ENCODE measurements at places on chromosomes 6 and 20.

- no peak for DNase-seq
Measured at GRCh38 chr6:45850378-45851033, 165.2 kb downstream of the CLIC5 start.

DNA sequence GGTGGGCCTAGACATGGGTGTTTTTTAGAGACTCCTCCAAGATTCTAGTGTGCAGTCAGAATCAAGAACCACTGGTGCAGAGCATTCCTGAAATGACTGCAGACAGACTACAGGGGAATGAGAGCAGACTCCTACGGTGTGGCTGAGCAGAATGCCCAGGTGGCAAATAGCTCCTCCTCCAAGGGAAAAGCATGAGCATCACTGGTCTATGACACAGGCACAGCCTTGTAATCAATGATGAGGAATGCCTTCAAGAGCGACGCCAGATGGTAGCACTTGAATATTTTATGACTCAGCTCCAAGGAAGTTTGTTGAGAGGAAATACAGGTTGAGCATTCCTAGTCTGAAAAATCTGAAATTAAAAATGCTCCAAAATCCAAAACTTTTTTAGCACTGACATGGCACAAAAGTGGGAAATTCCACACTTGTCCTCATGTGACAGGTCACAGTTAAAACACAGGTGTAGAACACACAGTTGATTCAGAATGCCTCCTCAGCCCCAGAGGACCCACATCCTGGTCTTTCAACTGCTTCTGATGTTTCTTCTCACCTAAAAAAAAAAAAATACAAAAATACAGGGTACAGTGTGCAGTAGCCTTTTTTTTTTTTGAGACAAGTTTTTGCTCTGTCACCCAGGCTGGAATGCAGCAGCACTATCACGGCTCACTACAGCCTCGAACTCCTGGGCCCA lies 10.6 kb upstream of the FAM8A1 start:
- no peak for DNase-seq

- no peak for DNase-seq
Measured at GRCh38 chr6:127471379-127472255, 12.4 kb upstream of the KIAA0408 start.

GRCh38 chr20:42963796-42964195 lies 225.9 kb downstream of the PTPRT start:
- DNase-seq, result no peak

- no peak for DNase-seq
Measured at GRCh38 chr6:142659661-142660060, 285.3 kb downstream of the HIVEP2 start.

GRCh38 chr6:147922799-147923198 lies 414.3 kb downstream of the SAMD5 start:
- no peak for DNase-seq

- DNase-seq, result no peak
Measured at GRCh38 chr6:84093441-84094435, 60.2 kb downstream of the MRAP2 start.

- DNase-seq, result no peak
Measured at GRCh38 chr6:154606457-154606856, 96.0 kb upstream of the CNKSR3 start.

GRCh38 chr20:44805979-44806620 lies 4.2 kb downstream of the RIMS4 start:
- DNase-seq, result peak; percentile 16
